Brain microvascular endothelial cell (primary cell): ENCODE measurements at places on chromosomes 2 and 18.

GRCh38 chr2:1104364-1104763 lies 153.7 kb downstream of the SNTG2 start:
- no peak for DNase-seq

DNA sequence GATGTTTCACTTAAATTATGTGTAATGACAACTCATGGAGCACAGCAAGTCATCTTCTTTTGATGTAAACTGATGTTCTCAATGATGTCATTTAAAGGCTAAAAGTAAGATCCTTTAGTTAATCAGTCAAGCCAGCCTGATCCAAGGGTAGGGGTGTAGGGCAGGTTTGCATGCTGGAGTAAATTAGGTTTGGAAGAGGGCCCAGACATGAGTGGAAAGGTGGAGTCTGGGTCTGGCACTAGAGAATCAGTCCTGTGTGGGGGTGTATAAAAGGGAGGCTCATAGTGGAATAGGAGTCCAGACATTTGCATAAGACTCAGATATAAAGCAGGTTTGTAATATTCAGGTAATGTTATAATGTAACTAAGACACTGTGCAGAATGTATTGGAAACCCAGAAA lies 88.8 kb upstream of the NYAP2 start:
- DNase-seq: no peak

DNA sequence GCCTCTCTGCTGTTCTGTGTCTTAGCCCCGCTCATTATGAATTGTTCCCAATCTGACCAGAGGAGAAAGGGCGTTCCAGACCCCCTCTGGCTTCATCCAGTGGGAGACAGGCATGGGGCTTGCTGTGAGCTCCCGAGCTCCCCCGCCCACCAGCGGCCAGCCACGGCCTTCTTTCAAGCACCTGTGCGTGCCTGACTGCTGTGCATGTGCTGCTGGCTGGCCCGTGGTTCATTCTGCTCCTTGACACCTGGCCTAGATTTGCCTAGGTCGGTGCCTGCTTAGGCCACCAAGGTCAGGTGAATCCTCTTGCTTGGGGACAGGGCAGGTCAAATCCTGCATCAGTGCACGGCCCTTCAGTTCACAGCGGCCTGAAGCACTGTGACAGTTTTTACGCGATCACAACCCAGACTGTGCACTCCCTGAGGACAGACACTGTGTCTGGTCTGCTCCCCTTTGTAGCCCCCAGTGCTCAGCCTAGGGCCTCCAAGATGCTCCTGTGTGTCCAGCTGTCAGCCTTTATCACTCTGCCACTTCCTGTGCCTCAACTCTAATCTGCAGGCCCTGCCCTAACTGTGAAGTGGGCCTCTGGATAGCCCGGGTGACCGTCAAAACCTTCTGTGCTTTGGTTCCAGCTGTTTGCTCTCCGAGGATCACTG lies 3.6 kb upstream of the LPIN1 start:
- no peak for DNase-seq

GRCh38 chr2:204289066-204289465 lies 256.2 kb upstream of the PARD3B start:
- DNase-seq: no peak

GRCh38 chr2:136112317-136113208 lies 5.4 kb downstream of the CXCR4 start:
- no peak for DNase-seq

- no peak for DNase-seq
These were observed 66.9 kb upstream of the DLX2 start for GRCh38 chr2:172169611-172170010.

DNA sequence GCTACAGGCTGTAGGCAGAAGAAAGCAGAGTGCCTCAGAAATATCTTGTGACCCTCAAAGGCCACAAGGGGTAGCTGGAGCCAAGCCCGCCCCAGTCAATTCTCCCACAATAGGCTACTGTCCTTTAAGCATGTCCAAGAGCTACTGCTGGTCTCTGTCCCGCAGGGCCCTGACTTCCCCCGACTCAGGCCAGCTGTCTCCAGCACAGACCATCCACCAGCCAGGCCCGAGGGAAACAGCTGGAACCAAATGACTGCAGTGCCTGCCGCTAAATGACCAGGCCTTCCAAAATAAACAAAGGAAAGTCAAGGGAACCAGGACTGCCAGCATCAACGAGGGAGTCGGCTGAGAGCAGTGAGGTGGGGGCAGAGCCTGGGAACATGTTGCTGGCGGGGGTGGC lies 36.7 kb downstream of the MCFD2 start:
- DNase-seq: no peak

DNA sequence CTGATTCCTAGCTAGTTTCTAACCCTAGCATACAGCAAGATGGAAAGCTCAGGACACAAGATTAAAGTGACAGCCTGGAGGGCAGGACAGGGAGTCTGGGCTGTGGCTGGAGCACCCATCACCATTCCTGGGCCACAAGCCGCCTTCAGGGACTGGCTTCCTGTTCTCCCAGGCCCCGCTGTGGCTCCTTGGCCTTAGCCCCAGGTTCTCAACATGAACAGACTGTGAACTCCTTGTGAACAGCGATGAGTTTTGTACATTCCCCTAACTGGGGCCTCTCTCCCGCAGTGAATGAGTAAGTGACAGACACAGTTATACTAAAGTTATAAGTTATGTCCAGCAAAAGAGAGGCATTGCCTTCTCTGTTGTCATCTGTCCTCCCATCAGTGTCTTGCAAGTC lies 35.9 kb upstream of the SLC14A1 start:
- DNase-seq: peak; percentile 40

DNA sequence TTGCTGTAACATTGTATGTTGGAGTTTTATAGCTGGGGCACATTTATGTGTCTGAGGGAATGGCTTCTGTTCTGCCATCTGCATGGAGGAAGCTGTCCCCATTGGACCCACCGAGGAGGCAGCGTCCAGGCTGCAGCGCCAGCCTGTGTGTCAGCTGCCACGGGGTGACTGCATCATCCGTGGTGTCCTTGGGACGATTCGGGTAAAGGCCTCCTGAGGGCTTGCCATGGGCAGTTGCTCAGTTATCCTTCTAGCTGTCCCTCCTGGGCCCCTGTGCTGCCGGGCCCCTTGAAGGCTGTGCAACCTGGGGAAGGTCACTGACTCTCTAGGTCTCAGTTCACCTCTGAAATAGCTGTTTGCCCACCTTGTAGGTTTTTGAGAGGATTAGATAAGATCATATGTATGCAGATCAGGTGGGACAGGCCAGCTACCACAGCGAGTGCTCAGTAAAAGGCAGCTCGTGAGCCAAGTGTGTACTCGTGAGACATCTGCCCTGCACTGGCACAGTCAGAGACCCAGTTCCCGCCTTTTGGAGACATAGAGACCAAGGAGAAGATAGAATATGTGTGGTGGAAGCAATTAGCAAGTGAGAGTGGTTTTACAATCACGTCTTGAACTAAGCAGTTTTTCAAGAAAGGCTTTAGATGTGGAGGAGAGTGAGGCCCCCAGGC lies 10.6 kb downstream of the LDLRAD4 start:
- DNase-seq: no peak

- DNase-seq: peak; percentile 40
These were observed 19.6 kb upstream of the YPEL5 start for GRCh38 chr2:30127016-30127893.

GRCh38 chr2:230665263-230665691 lies 47.4 kb upstream of the CAB39 start:
- no peak for DNase-seq

DNA sequence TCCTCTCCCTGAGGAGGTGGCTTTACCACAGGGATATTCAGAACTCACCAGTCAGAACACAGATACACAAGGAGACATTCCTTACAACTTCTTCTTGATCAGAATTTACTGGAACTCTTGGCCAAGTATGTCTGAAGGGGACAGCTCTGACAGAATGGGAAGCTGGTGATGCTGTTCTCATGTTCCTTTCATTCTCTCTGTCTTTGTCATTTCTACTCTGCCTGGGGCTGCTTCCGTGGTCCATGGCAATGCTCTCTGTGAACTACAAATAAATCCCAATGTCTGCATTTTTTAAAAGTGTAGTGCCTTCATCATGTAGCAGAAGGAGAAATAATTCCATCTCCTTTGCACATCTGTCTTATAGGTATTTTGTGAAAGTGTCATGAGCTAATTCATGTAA lies 730.3 kb downstream of the CNTNAP5 start:
- no peak for DNase-seq

- no peak for DNase-seq
These were observed 70.0 kb upstream of the KCNH7 start for GRCh38 chr2:162908567-162908966.

GRCh38 chr2:56889738-56890137 lies 705.9 kb downstream of the CCDC85A start:
- DNase-seq: no peak

DNA sequence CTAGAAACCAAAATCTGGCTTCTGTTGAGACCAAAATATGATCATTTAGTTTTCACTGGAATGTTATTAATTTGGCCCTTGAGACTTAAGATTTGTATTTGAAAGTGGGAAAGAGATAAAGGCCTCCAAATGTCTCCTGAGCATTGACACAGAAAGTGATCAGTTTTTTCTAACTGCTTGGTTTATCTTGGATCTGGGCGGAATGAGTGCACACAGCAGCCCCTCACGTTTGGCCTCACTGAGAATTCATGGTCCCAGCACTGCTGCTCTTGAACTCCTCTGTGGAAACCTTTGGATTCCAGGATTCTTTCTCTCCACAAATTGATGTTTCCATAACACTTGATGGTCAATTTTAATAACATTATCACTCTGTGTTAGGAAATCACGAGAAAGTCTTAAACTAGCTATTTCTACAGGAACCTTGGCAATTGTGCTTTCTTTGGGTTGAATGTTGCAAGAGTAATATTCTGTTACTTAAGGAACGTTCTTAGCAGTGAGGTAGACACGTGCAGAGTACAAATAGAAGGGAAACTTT lies 180.3 kb upstream of the BCL2L11 start:
- DNase-seq: no peak

DNA sequence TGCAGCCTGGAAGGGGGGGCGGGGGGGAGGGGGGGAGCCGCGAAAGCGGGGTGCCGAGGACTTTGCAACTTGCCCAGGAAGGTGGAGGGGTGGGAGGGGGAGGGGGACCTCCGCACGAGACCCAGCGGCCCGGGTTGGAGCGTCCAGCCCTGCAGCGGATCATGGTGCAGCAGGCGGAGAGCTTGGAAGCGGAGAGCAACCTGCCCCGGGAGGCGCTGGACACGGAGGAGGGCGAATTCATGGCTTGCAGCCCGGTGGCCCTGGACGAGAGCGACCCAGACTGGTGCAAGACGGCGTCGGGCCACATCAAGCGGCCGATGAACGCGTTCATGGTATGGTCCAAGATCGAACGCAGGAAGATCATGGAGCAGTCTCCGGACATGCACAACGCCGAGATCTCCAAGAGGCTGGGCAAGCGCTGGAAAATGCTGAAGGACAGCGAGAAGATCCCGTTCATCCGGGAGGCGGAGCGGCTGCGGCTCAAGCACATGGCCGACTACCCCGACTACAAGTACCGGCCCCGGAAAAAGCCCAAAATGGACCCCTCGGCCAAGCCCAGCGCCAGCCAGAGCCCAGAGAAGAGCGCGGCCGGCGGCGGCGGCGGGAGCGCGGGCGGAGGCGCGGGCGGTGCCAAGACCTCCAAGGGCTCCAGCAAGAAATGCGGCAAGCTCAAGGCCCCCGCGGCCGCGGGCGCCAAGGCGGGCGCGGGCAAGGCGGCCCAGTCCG lies 540 bp downstream of the SOX11 start:
- DNase-seq: peak; percentile 35

- DNase-seq: no peak
These were observed 208.0 kb downstream of the LOXHD1 start for GRCh38 chr18:46449033-46449432.

GRCh38 chr18:24126155-24126961 lies 12.5 kb upstream of the CABYR start:
- DNase-seq: no peak

GRCh38 chr2:100757621-100758394 lies 62.1 kb upstream of the NPAS2 start:
- peak; percentile 85 for DNase-seq

DNA sequence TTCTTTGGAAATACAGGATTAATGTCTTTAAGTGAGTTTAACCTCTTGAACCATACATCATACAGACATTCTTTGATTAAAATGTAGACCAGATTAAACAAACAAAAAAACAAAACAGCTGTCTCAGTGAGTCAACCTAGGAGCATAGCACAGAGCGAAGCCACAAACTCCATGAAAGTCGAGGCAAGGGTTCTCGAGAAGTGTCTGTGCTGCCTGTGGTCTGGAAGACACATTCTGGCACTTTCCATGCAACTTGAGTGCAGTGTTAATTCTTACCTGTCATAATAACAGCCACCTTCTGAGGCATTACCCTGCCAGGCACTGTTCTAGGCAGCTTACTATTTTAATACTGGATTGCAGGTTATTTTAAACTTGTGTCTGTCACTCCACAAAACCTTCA lies 435.5 kb upstream of the MMADHC start:
- DNase-seq: peak; percentile 40

DNA sequence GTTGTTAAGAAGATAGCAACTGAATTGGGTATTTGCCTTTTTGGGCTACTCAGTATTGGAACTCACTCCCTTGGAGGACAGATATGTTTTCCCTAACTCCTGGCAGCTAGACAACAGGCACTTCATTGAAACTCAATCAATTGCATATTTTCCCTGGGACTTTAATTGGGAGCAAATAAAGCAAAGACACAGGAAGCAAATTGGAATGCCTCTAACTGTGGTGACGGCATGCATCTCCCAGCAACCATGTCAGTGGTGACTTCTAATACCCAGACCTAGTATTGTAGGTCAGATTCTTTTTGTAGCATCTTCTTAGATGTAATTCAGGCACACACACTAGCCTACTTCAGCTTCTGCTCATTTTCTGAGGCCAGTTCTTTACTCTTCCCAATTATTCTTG lies 164.2 kb upstream of the SETBP1 start:
- no peak for DNase-seq

- DNase-seq: peak; percentile 70
These were observed 12.8 kb upstream of the GBX2 start for GRCh38 chr2:236180831-236181453.

DNA sequence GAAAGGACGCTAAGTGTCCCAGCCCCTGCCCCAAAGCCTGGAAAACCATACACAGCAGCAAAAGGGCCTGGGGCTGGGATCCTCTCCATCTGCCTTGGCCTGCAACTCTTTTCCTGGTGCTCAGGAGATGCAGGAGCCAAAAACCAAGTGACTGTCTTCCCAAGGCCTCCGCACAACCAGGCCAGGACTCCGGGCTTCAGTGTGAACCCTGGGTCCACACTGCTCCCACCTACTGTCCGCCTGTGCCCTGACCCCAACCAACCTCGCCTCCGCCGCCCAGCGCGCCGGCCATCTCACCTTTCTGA lies 1.1 kb downstream of the FEV start:
- no peak for DNase-seq

DNA sequence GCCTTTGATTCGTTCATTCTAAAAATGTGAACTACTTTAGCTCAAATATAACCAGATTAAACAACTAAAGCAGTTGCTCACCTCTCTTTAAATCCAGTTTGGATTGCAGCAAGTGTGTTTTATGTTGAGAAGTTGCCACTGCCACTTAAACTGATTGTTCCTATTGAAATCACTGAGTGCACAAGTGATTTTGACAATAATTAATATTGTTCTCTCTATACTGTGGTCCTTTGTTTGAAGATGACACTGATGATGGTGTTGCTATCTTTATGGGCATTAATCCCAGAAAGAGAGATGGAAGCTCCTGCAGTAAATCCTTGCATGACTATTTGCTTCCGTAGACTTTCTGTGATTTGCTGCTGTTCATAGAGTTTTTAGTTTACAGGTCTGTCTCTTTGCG lies 251.4 kb upstream of the ZEB2 start:
- DNase-seq: no peak
